Fibroblast of skin of abdomen (primary cell): ENCODE measurements at places on chromosomes 4 and X.

DNA sequence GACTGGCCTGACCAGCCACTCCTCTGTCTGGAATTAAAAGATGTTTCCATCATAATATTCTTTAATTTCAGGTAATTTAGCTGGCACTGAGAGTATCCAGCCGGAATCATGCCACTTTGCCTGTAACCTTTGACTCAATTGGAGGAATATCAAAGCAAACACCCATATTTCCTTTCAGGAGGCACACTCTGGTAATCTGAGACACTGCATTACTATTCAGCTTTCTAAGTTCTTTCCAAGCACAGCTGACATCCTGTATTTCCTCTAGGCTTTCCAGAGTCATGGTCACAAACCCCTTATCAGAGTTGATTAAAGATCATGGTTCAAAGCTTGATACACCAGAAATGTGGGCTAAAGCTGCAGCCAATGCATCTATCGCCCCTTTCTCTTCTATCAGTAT lies 29.3 kb downstream of the INTS12 start:
- no peak for DNase-seq

DNA sequence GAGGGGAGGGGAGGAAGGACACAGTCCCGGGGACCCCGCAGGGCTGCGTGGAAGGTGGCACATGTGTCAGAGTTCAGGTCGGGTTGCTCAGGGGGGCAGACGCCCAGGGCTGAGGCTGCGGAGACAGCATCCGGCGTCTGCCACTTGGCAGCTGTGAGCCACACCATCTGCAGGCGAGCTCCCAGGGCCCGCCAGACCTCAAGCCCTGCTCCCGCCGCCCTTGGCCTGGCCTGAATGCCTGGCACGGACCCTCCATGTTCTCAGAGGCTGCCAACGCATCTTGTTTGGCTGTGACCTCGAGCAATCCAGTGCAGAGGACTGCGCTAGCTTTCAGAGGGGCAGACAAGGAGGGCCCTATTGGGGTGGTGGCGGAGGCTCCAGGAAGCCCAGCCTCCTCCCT lies 5.1 kb downstream of the BGN start:
- DNase-seq, result no peak

DNA sequence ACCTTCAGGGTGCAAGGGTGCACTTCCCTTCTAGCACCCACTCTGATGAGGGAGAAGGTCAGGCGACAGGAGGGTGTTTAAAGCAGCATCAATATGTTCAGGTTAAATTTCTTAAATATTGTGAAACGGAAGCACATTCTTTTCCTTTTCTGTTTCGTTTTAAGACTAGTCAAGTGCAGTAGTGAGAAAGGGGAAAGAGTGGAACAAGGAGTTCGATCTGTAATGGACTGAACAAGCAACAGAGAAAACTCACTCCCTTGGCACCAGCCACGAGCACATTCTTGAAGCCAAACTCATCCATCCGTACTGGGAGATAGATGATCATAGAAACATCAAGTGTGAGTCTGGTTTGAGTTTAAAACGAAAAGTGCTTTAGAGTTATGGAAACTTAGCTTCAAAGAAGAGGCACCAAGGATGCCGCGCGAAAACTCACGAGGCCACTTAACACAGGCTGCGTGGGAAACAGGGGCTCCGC lies 815 bp downstream of the FAM53A start:
- DNase-seq, result peak; percentile 88

DNA sequence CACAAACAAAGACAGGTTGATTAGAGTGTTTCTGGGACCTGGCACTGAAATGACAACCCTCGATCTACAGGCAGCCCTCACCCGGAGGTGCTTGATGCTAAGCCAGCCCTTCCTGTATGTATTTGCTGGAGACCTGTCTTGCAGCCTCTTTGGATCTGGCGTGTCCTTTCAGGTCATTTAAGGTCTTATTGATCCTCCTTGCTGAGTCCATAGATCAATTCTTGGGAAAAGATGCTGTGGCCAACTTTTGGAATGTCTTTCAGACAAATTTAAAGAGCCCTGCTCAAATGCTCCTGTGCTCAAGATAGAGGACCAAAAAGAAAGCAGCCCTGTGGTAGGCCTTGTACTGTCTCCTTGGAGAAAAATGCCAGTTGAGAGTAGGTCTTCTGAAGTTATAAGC lies 6.8 kb upstream of the SETD7 start:
- DNase-seq, result no peak

DNA sequence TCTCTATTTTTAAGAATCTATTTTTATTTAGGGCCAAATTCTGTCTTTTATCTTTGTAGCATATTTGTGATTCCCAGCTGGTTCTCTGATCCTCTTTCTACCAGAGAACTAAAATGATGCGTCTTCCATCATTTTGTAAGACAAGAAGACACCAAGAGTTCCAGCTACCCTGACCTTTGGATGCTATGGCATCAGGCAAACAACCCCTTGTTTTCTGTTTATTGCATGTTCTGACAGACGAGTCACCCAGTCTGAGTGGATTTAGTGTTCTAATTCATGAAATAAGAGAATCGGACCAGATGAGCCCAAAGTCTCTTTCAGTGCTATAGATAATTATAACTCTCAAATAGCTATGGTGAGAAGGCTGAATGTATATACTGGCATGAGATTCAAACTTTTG lies 69.7 kb downstream of the ZFYVE28 start:
- no peak for DNase-seq

- DNase-seq, result no peak
These were observed 135.2 kb downstream of the SLIT2 start for GRCh38 chr4:20386906-20387305.

DNA sequence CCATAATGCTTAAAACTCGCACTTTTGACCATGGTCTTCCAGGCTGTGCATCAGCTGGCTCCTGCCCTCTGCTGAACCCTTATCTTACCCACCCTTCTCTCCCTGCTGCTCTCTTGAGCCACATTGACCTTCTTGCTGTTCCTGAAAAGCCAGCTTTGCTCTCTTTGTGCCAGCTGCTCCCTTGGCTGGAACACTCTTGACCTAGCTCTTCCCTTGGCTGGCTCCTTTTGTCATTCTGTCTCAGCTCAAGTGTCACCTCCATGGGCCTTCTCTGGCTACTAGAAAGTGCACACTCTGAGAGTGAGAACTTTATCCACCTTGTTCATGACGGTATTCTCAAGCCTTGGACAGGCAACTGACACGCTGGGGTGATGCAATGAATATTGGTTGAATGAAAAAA lies 112.1 kb downstream of the MGST2 start:
- no peak for DNase-seq

GRCh38 chr4:98963538-98964433 lies 31.7 kb upstream of the METAP1 start:
- DNase-seq, result peak; percentile 1

GRCh38 chr4:14862891-14863290 lies 139.4 kb upstream of the CPEB2 start:
- DNase-seq, result no peak
